ENCODE measurements at places on chromosomes 7 and 10.
A peak's percentile ranks its signal among the peaks of the same experiment; 100 is the strongest.

DNA sequence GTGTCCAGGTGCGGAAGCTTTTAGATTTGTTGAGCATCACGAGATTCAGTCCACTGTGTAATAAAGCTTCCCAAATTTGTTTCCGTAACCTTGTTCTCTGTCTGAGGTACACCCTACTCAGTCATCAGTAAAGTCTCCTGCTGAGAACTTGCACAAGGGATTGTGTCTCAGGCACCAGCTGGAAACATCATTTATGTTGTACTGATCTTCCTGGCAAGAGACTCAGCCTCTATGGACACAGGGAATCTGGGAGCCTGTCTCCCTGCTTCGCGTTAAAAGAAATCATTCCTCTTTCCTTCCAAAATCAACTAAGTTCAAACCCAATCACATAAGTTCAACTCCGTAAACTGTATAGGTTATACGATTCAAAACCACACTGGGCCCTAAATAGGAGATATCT, 336.8 kb downstream of the GPR37 start:
- H3K36me3 ChIP-seq, result no peaks in the 10 kb centered on the region
- no peak for DNase-seq
- no peaks in the 10 kb centered on the region for H3K4me1 ChIP-seq
- no peaks in the 10 kb centered on the region for H3K27me3 ChIP-seq

DNA sequence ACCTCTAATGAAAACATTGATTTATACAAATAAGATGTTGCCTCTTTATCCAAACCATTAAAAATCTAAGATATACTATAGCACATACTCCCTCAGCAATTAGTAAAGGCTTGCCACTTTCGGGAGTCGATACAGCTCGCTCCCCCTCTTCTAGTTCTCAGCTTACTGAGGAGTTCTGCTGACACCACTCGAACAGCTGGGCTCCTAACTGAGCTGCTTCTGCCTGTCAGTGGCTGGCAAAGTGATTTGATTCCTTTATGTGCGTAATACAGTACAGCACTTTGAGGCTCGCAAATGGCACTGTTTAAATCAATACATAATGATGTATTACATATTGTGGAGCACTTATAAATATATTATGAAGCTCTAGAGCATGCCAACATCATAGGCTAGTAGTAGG, 241.8 kb downstream of the CREB5 start:
- DNase-seq, result peak; percentile 52
- H3K27me3 ChIP-seq, result no peaks in the 10 kb centered on the region
- no peak overlapping the region for H3K27ac ChIP-seq
- H3K4me1 ChIP-seq, result no peaks in the 10 kb centered on the region
- H3K36me3 ChIP-seq, result no peaks in the 10 kb centered on the region

- H3K27ac ChIP-seq, result no peak overlapping the region
- H3K36me3 ChIP-seq, result no peaks in the 10 kb centered on the region
- H3K4me1 ChIP-seq, result peaks cover 5% of the 10 kb centered on the region
- no peak overlapping the region for H3K4me3 ChIP-seq
- H3K27me3 ChIP-seq, result no peaks in the 10 kb centered on the region
Observed at GRCh38 chr10:60142736-60143135, 236.4 kb upstream of the CCDC6 start.

- H3K36me3 ChIP-seq, result no peaks in the 10 kb centered on the region
- no peak overlapping the region for H3K4me3 ChIP-seq
- peak; percentile 49 for DNase-seq
- H3K4me1 ChIP-seq, result no peaks in the 10 kb centered on the region
- H3K27ac ChIP-seq, result no peak overlapping the region
- H3K27me3 ChIP-seq, result no peaks in the 10 kb centered on the region
Observed at GRCh38 chr10:132162021-132162531, 24.7 kb upstream of the DPYSL4 start.

DNA sequence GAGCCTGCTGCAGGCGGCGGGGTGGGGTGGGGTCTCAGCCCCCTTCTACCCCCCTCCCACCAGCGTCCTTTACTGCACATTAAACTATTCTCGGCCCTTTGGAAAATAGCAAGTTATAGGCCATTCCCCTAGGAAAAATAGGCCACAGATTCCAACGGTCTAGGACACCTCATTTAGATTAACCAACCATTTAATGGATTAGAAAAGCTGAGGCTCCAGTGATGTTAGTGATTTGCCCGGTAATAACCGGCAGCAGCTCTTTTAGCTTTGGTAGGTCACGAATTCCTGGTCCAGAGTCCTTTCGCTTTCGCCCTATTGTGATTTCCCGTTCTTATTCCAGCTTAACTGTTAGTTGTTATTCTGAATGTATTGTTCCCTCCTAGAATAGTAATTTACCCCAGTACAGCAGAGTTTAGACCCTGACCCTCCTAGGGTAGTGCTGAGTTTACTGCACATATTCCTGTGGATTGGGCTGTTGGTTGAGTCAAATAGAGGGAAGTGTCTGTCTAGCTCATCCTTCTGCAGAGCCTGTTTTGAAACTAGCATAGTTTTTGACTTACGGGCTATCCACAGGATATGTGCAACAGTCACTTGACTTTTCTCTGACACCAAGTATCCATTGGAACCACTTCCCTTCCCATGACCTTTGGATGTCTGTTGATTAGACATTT, 754 bp downstream of the GSTO1 start:
- peaks cover 27% of the 10 kb centered on the region for H3K4me1 ChIP-seq
- no peak for DNase-seq
- peak overlapping the region; percentile 97 for H3K27ac ChIP-seq
- H3K27me3 ChIP-seq, result no peaks in the 10 kb centered on the region
- H3K4me3 ChIP-seq, result peak overlapping the region; percentile 84
